ENCODE measurements at places on chromosomes 4 and X.

DNA sequence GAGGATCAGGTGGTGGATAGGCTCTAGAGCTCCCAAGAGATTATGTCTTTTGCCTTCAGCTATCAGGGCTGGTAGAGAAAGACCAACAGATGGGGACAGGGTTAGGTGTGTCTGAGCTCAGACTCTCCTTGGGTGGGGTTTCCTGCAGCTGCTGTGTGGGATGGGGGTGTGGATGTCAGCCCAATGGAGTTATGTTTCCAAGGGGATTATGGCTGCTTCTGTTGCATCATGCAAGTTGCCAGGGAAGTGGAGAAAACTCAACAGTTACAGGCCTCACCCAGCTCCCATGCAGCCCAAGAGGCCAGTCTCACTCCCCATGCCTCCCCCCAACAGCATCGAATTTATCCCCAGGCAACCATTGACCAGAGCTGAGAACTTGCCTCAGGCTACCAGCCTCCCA, 80.2 kb upstream of the CDX4 start:
- no peak for DNase-seq

GRCh38 chr4:141567326-141567915, 69.0 kb upstream of the IL15 start:
- DNase-seq: no peak

- DNase-seq: no peak
These were observed 85.2 kb downstream of the ACOX3 start for GRCh38 chr4:8355306-8355705.

DNA sequence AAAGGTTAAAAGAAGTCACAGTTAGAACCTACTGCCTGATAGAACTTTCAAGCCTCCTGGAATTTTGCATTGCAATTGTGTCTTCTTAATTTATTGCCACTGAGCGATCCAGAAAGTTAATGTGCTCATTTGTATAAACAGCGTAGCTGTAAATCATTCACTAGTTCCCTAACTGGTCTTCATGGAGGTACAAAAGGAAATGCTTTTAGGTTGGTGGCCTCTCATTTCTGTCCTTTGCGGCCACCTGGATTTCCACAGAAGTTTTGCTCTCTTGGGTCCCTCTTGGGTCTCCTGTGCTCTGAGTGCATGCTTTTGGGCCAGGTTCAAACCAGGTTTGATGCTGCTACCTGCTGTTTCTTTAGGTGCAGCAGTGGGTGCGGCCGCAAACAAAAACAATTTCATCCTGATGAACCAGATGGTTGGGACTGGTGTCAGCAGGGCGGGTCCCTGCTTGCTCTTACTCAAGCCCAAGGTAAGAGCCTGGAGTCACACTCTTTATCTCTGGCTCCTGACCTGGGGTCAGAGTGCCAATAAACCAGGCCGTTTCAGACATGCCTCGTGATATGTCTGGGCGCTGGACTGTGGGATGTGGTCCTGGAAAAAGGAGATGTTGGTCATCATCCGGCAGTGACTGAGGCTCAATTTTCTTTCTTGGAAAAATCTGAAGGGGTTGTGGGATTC, 270.1 kb downstream of the PTTG2 start:
- no peak for DNase-seq

GRCh38 chrX:29560065-29560464, 655.3 kb upstream of the MAGEB2 start:
- no peak for DNase-seq

- no peak for DNase-seq
These were observed 373.1 kb downstream of the PPARGC1A start for GRCh38 chr4:23516716-23517115.

- no peak for DNase-seq
These were observed 701 bp downstream of the ARHGAP4 start for GRCh38 chrX:153925387-153925738.

- no peak for DNase-seq
These were observed 99.4 kb downstream of the C4orf51 start for GRCh38 chr4:145779319-145779801.

DNA sequence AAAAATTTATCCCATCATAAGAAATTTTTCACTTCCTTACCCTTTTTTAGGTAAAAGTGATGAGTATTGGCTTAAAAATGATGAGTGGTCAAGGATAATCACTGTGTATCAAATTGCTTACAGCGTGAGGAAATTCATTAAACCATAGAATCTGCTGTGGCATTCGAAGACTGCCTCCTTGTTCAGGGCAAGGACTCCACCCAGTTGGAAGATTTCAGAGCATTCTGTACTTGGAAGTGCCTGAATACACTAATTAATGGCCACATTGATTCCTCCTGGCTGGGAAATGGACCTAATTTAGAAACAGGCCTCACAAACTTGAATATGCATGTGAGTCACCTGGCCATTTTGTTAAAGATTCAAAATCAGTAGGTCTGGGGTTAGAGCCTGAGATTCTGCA, 83.2 kb downstream of the HHIP start:
- no peak for DNase-seq

GRCh38 chr4:1890979-1891570, 19.9 kb downstream of the NSD2 start:
- no peak for DNase-seq

- no peak for DNase-seq
These were observed 281.6 kb downstream of the KLHL13 start for GRCh38 chrX:117835034-117835433.

DNA sequence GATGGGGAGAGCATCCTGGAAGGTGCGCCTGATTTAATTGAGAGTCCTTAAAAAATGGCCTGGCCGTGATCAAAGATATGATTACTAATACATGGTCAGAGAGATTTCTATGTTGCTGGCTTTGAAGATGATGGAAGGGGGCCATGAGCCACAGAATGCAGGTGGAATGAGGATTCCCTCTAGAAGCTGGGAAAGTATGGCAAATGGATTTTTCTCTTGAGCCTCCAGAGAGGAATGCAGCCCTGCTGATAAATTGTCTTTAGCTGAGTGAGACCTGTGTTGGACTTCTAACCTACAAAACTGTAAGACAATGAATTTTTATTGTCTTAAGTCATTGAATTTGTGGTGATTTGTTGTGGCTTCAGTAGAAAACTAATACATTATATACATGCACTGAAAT, 7.7 kb downstream of the NUDT9 start:
- no peak for DNase-seq

GRCh38 chr4:82786828-82787227, 11.8 kb downstream of the SCD5 start:
- DNase-seq: no peak

DNA sequence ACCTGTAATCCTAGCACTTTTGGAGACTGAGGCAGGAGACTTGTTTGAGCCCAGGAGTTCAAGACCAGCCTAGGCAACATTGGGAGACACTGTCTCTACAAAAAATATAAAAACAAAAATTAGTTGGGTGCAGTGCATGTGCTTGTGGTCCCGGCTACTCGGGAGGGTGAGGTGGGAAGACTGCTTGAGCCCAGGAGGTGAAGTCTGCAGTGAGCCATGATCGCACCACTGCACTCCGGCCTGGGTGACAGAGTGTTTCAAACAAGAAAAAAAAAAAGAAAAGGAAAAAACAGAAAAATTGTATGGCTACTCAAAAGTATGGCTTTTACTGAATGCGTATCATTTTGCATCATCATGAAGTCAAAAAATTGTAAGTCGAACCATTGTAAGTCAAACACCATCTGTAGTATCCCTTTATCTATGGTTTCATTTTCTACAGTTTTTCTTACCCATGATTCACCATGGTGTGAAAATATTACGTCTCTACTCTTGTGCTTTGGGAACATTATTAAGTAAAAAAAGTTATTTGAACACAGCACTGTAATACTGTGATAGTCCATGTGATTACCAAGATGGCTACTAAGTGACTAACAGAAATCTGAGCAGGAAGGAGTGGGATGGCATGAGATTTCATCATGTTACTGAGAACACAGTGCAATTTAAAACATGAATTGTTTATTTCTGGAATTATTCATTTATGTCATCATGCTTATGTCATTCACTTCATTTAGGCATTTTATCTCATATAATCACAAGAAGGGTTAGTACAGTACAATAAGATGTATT, 26.5 kb upstream of the MANBA start:
- DNase-seq: no peak

DNA sequence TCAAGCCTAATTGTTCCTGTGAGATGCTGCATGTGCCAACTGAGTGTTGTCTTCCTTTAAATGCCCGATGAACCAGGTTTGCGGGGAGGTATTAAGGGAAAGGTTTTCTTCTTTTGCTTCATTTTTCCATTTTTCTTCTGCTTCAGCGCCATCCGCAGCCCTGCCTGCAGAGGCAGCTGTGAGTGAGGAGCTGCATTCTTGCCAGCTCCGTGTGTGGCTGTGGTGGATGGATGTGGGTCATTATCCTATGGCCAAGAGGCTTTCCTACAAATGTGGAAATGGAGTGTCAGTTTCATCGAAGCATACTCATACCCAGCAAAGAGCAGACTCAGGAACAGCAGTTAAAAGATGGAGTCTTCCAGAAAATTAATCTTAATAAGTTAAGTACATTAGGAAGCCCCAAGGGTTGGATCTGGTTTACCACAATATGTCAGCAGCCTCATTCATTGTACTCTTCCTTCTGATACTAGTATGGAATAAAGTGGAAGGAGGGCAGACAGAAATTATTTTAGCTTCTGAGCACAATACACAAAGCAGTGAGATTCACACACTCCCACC, 37.6 kb downstream of the TNIP3 start:
- DNase-seq: no peak

DNA sequence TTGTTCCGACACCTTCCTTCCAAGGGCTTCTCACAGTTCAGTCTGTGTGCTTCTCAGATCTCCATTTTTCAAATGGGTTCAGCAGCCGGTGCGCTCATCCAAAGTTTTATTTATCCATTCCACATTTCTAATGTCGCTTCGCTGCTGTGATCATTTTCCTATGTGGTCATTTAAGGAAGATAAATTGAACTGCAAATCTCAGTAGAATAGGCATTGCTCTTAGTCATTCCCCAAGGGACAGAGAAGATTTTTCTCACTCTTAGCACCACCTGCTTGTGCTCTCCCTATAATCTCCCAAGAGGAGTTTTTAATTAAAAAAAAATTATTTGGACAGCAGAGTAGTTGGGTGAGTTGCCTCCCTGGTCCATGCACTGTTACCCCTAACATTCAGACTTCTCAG, 278.9 kb upstream of the GATB start:
- DNase-seq: no peak

DNA sequence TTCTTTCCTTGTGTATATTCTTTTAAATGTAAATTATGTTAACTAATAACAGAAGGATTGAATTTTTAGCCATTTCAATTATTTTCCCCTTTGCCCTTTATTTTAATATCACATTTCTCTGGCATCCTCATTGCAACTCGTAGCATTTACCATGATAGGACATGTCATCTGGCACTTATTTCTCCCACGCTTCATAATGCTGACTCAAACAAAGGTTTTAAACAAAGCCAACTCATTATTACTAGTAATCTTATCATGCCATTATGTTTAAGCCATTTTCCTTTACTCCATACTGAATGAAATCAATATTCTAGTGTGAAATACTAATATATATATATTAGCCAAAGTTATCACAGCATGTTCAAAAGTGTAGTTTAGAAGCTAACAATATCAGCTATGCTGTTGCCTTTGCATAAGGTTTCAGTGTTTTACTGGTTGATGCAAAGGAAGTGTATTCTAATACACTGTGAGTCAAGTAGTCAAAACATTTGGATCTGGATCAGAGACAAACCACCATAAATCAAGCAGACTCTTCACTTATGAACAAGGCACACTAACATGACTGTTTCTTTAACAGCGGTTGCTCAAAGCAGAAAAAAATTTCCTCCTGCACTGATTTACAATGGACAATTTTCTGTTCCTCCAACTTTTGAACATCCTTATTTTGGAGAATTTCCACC, 281.6 kb downstream of the SLC7A11 start:
- DNase-seq: no peak

DNA sequence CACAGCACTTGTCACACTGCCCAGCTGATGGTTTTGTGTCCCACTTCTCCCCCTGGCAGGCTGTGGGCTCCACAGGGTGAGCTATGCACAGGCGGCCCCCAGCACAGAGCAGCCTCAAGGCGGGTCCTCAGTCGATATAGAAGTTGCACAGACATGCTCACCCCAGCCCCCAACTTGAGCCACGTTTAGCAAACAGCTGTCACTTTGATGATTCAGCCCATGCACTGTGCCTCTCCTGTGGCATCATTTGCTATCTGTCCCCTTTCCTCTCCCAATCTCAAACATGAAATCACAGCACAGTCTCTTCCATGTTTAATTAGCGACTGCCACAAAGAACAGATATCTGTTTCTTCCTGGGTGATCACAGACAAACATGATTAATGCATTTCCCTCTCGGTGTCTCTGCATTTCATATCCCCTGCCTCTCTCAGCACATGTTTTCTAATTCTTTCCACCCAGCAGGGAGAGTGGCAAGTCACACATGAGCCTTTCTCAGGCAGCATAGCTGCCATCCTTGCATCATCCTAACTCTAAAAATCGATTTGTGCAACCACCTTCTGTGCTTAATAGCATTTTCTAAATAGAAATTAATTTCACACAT, 204.9 kb downstream of the EVC2 start:
- DNase-seq: no peak

- DNase-seq: no peak
These were observed 411.3 kb upstream of the EMCN start for GRCh38 chr4:100929135-100929534.

- no peak for DNase-seq
These were observed 185.6 kb upstream of the GALNT7 start for GRCh38 chr4:172983014-172983413.

GRCh38 chrX:121256647-121257046, 209.2 kb downstream of the GLUD2 start:
- DNase-seq: no peak

DNA sequence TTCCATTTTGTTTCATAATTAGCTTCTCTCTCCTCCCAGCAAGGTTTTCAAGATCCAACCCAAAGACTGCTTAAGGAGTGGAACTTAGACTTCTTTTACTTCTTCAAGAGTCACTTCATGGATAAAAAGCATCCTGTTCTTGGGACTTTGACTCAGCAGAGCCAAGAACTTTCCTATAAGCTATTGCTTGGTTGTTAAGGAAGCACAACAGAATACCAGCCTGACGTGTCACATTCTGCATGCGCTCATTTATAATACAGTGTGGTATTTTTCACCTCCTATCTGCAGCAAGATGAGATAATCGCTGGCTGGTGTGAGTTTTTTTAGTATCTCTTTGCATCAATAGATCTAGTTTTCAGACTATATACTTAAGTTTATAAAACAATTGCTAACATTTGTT, 152.1 kb downstream of the PALLD start:
- no peak for DNase-seq

GRCh38 chr4:82913305-82913704, 12.8 kb downstream of the THAP9 start:
- DNase-seq: no peak

GRCh38 chr4:2716236-2716635, 39.9 kb downstream of the TNIP2 start:
- no peak for DNase-seq

- no peak for DNase-seq
These were observed 19.8 kb upstream of the TASL start for GRCh38 chrX:30597216-30598012.

- DNase-seq: no peak
These were observed 28.8 kb upstream of the PPP2R2C start for GRCh38 chr4:6501171-6501570.

DNA sequence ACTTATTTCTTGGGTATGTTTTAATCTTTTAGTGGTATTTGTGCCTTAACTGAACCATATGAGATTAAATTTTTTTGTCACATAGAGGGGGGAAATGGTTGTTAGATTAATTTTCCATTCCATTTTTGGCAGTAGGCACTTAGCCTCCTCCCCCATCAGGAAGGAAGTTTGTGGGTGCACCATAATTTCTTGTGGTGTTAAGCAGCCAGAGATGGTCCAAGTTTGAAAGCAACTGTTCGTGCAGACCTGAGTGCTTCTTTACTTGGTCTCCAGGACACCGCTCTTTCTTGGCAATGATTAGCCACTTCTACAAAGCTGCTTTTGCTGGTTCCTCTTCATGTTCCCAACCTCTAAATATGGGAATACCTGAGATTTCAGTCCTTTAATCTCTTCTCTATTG, 92.7 kb upstream of the RPL34 start:
- no peak for DNase-seq

Measured in stimulated activated CD4-positive, alpha-beta T cell treated with anti-CD3 and anti-CD28 coated beads, Interleukin-1b, Interleukin-23, amount 100 ng/mL, for 24 hours (primary cell).